Activated CD8-positive, alpha-beta memory T cell treated with anti-CD3 and anti-CD28 coated beads for 24 hours (primary cell): ENCODE measurements at places on chromosomes 3 and 15.

DNA sequence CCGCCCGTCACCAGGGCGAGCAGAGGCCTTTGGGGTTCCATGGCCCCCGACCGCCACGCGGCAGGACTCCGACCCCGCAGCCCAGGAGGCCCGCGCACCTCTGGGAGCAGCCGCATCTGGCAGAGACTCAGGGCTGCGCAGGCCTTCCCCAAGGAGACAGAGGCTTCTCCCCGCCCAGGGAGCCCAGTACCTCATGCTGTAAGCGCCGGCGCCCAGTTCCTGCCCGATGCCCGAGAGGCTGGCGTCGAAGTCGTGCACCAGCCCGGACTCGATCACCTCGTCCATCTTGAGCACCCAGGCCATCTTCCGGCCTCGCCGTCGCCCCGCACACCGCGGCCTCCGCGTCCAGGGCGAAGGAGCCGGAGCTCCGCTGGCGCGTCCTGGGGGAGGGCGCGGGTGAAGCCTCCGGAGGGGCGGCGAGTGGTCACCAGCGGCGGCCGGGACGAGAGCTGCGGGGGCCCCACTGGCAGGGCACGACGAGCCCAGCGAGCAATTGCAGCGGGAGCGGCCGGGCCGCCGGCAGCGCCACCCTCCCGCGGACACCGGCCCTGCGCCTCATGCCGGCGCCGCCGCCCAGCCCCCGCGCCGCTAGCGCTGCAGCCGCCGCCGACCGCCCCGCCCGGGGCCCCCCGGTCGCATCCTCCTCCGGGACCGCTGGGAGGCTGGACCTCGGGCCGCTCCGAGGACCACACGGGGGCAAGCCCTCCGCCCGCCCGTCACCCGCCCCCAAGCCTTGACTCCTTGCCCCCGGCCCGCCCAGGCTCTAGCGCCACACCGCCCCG lies 468 bp downstream of the UBP1 start:
- peak; percentile 82 for DNase-seq

DNA sequence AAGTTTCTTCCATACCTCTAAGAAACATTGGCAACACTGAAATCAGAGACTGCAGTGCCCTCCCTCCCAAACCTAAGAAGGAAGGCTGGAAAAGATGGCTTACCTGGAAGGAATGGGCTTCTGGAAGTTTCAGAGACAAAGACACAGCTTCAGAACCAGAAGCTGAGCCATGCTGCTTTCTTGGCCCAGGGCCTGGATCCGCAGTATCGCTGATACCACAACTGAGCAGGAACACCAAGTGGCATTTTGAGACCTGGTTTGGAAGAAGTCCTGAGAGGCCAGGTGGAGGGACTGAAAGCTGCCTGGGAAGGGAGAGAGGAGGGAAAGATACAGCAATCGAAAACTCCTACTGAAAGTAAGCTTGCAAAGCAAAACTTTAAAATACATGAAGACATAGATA lies 19.8 kb downstream of the GPR160 start:
- DNase-seq: no peak

- no peak for DNase-seq
Measured at GRCh38 chr15:60525341-60526039, 46.5 kb upstream of the ICE2 start.

- no peak for DNase-seq
Measured at GRCh38 chr3:136380530-136380929, 130.4 kb downstream of the PCCB start.

- DNase-seq: no peak
Measured at GRCh38 chr15:75872403-75872990, 29.2 kb downstream of the UBE2Q2 start.

GRCh38 chr3:182451871-182452270 lies 341.4 kb upstream of the ATP11B start:
- DNase-seq: no peak

- DNase-seq: no peak
Measured at GRCh38 chr15:62983956-62984355, 58.6 kb upstream of the TPM1 start.

DNA sequence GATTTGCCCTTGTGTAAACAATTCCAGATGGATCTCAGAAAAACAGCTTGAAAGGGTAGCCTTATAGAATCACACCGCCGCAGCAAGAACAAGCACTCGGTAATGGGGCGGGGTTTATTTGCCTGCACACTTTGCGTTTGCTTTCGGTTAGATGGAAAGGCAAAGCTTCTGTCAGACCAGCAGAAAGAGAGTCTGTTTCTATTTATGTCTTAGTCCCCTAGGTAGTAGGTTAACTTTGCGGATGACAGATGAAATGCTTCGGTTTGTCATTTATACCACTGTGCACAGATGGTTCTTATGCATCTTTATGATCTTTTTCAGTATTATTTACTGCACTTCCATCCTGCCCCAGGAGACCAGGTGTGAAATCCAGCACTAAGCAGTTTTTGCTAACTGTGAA lies 62.2 kb downstream of the PYDC2 start:
- DNase-seq: no peak

- DNase-seq: no peak
Measured at GRCh38 chr3:174191380-174191779, 667.8 kb upstream of the NAALADL2 start.

DNA sequence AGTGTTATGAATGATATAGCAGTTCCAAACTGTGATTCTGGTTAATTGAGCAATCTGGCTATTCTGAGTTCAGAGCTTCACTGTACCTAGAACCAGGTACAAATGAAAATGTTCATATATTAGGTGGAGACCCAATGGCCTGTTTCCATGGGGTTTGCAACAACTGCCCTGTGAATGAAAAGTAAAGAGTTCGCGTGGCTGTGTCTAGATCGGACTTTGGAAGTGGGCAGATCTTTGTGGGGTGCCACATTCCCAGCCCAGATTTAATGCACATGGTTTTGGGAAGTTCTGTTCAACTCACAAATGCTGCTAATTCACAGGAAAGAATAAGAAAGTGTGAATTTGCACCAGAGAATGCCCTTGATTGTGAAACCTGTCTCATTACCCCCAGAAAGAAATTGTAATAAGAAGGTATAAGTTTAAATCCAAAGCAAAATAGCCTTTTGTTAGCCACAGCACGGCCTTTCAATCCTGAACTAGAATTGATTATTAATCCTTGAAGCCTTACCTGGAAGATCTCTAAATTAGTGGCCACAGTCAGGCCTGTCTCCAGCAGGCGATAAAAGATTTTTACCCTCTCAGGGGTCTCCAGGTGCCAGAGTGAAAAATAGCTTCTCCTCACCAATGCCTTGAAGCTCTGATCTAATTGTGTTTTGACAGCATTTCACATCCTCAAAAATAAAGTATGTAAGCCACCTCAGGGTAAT lies 22.6 kb downstream of the WHAMM start:
- DNase-seq: no peak

DNA sequence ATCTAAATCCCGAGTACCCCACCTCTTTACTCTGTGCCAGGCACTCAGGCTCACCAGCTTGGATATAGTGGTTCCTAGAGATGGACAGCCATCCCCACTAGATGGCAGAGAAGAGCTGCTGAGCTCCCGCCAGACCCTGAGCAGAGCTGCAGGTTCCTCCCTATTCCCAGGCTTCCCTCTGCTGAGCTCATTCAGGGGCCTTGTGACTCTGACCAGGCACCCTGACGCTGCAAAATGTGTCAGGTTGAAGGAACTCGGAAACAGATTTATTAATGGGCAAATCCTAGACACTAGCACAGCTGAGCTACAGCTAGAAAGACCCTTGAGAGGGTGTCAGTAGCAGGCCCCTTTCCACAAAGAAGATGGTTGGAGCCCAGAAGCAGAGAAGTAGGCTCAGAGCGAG lies 38.2 kb upstream of the RHO start:
- DNase-seq: peak; percentile 75

DNA sequence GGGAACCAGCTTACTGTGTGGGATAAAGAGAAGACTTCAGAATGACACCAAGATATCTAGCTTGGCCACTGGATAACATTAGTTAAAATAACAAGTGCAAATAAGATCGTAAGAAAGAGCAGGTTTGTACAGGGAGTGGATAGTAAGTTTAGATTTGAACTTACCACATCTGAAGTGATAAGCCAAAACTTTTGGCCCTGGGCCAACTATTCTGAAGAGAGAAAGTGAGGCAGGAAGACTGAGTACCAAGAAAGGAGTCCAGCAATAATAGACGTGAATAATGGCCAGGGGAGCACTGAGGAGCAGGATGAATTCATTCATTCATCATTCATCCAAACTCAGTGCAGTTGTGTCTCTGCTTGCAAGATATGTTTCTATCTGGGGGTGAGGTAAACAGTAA lies 122.9 kb downstream of the PDE8A start:
- no peak for DNase-seq

GRCh38 chr3:59481776-59482400 lies 432.1 kb upstream of the CFAP20DC start:
- DNase-seq: no peak

GRCh38 chr3:194053136-194053535 lies 82.8 kb upstream of the HES1 start:
- DNase-seq: no peak

DNA sequence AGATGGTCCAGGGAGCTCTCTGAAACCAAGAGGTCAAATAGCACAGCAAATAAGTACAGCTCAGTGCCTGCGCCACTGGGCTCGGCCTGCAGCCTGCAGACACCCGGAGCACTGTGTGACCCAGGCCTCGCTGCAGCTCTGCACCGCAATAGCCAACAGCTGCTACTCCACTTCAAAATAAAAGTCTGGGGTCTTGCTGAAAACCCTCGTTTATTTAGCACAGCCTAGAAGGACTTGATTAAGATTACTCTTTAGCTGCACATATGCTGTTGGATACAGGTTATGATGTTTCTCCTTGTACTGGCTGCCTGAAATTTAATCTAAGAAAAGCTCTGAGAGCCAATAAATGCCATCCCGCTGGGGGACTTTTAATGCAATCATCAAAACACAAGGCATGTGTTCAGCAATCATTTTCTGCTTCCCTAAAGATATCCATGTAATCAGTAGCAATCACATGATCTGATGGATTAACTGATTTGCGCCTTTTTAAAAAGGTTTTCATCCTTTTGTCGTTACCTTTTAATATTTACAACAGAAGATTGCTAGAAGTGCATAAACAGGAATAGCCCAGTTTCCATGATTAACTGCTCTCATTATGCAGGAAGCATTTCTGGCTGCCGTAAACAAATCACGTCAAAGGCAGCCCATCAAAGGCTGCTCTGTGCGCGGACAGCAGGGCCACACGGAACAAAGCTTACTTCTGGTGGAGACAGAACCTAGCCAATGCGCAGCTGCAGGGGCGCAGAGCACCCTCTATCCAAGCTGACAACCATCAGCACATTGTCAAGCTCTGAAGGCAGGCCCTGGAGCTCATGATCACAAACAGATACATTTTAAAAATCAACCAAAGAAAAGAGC lies 58.8 kb downstream of the CLASP2 start:
- no peak for DNase-seq

GRCh38 chr15:87671289-87671688 lies 585.2 kb downstream of the NTRK3 start:
- no peak for DNase-seq

DNA sequence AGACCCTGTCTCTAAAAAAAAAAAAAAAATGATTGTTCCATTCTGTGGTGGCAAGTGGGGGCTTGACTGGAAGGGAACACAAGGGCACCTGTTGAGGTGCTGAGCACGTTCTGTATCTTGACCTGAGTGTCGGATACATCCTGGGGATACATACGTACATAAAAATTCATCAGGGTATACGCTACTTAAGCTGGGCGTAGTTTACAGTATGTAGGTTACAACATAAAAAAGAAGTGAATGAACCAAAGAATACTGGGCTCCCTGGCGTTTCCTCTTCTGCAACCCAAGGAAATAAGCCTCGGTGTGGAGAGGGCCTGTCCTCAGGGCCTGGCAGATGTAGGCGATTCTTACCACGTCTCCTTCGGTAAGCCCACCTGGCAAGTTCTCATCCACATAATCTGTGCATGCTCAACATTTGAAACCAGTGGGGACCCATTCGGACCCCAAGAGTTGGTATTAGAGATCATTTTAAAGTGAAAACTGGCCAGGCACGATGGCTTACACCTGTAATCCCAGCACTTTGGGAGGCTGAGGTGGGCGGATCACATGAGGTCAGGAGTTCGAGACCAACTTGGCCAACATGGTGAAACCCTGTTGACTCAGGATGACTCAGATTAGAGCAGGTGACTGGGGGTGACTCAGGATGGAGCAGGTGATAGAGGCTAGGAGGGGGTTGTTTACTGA lies 5.1 kb upstream of the MUC20 start:
- DNase-seq: no peak

GRCh38 chr15:28208583-28208982 lies 109.5 kb upstream of the OCA2 start:
- DNase-seq: no peak

GRCh38 chr15:73081321-73081958 lies 29.2 kb downstream of the NEO1 start:
- DNase-seq: no peak

DNA sequence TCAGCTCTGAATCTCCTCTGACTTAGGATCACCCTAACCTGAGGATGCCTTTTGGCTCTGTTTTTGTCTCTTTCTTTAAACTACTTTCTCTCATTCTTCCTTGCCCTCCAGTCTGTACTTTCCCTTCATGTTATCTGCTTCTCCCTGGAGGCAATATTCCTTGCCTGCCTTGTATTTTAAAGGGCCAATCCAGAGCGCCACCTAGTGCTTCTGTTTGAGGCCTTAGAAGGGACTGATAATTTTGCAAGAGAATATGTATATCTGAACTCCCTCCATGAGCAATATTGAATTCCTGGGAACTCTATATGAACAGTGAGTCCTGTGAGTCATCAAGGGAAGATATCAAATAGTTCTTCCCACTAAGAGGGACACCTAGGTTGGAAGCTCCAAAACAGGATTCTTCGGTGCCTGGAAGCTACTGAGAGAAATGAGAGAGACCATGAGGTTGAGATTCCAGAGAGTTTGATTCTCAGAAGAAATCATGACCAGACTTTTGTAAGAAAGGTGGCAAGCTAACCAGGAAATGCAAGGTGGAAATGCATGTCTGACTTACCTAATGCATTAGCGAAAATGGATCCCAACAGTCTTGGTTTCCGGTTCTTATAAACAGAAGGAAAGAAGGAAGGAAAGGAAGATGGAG lies 203.8 kb upstream of the CD96 start:
- DNase-seq: peak; percentile 70

GRCh38 chr3:46132565-46132964 lies 75.5 kb downstream of the CCR1 start:
- DNase-seq: no peak

GRCh38 chr3:117355566-117355965 lies 646.0 kb downstream of the TUSC7 start:
- DNase-seq: no peak

DNA sequence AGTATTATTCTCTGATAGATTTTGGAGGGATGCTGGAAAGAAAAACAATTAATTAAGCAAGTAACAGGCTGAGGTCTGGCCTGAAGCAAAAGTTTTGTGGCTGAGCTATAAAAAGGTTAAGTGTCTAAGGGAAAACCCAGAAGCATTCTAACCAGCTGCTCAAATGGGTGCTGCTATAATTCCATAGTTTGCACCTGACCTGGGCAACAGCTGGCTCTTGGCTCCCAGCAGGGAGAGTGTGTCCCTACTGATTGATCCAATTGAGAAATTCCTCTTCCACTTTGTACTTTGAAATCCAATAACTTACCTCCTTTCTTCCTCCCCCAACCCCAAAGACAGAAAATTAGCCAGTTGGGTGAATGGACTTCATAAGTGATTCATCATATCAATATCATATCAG lies 27.7 kb upstream of the SMAD3 start:
- DNase-seq: no peak
